ENCODE measurements at places on chromosomes 5 and 9.

DNA sequence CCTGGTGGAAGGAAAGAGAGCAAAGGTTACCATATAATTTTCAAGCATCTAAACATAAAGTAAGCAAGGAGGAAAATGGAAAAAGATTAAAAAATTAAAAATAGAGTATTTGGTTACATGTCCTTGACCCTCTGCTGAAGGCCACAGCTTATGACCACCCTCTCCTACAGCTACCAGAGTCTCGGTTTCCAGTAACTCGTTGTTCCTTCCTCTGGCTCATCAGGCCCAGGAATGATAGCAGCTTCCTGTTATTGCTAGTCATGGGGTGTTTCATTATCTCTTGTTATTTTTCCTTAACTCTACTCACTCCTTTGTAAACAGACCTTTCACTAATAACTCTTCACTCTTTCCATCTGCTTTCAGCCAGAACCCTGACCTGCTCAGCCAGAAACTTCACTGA, 102.2 kb downstream of the YTHDC2 start:
- no peak for DNase-seq

- no peak for DNase-seq
These were observed 82.2 kb downstream of the SMIM23 start for GRCh38 chr5:171867786-171868185.

- DNase-seq: no peak
These were observed 246.8 kb downstream of the ARHGAP26 start for GRCh38 chr5:143016777-143017516.

DNA sequence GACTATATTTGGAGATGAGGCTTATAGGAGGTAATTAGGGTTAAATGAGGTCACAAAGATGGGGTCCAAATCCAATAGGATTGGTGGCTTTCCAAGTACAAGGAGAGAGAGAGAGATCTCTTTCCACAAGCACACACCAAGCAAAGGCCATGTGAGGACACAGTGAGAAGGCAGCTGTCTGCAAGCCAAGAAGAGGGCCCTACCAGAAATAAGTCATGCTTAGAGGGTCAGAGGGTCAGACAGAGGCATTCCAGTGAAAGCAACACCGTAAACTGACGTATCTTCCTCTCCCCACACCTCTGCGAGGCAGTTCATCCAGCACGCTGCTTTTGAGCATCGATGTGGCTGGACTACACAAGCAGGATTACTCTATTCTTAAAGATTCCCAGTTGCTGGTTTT, 87.9 kb downstream of the SLC1A3 start:
- DNase-seq: no peak

- DNase-seq: no peak
These were observed 72.0 kb upstream of the SAP30L start for GRCh38 chr5:154373729-154374179.

DNA sequence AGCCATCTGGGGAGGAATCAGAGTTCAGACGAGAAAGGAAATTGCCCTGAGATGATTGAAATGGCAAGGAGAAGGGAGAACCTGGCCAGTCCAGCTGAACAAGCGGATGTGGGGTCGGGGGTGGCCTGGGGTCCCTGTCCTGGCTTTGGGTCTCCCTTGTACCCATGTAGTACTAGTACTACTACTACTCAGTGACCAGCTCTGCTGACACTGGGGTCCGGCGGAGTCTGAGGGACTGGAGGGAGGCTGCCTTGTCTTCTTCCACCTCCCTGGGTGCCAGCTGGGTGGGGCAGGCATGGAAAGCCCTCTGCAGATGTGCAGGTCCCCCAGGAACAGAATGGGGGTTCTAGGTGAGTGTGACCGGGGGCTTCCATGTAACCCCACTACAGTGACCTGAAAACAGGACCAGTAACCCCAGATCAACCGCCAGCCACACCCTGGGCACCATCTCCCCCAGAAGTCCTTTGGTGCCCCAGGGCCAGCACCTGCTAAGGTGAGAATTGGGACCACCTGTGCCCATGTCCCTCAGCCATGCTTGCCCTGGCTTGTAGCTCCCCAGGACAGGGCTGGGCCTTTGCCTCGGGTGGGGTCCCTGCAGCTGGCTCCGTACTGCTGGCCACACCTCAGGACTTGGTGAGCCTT, 89.1 kb upstream of the COL5A1 start:
- no peak for DNase-seq

DNA sequence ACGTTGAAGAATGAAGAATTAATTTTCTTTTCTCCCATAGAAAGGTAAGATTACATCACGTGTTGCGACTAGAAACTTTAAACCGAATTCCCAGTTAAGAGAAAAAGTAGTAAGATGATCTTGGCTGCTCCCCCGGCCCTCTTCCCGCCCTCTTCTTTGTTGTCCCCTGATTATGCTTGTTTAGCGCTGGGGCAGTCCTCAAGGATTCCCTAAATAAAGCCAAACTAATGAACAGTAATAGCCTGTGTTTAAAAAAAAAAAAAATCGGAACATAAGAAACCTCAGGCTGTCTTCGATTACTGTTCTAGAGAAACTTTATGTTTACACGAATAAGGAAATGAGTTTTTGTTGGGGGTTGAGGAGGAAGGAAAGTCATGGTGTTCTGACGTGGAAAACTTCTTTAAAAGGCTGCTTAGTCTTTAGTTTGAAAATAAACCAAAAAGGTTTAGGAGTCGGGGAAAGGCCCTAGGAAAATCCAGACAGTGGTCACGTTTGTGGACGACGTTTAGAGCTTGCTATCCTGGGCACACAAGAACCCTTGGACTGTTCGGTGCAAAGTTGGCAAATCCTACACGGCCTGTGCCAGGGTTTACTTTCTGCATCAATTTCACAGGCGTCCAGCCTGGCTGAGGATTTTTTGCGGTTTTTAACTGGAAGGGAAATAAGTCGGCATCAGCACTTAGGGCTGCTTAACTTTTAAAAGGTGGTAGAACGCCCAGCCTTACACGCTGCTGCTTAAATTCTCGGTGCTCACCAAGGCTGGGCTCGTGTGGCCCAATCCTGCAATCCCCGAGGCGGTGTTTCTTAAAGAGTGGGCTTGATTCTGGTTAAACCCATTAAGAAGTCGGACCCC, 1.1 kb upstream of the MAT2B start:
- DNase-seq: no peak

DNA sequence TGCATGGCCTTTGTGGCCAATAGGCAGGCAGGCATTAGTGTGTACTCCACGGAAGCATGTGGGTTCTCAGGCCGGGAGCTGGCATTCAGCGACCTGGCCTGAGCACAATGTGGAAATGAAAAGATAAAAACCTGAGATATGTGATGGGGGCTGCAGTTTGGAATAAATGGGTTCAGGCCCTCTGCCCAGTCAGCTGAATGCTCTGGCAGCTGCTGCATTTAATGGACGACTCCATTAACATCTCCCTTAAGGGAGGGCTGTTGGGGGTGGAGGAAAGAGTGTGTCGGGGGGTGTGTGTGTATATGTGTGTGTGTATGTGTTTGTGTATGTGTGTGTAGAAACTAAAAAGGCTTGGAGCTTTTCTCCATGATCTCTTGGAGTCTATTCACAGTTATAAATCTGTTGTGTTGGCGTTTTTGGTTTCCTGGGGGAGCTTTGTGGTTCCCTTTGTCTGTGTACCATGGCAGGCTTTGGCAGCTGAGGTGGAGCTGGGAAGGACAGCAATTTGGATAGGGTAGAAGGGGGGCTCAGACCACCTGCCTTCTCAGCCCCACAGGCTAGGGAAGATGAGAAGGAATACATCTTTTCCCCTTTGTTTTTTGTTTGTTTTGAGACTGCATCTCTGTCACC, 27.3 kb upstream of the HSPA9 start:
- no peak for DNase-seq

GRCh38 chr5:151156507-151157420, 815 bp downstream of the ANXA6 start:
- DNase-seq: no peak

DNA sequence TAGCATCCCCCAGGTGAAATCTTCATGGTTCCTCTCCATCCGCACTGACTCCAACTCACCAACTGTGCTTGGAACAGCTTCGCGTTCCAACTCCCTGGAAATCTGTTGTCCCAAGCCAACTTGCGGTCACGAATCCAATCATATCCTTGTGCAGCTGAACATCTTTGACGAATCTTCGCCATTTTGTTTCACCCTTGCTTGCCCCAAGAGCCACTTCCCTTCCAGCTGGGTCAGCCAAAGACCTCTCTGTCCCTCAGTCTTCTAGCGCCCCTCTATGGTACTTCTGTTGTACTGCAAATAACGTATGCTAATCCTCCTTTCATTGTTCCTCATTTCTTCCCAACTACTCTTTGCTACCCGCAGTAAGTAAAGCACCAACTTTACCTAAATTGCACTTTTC, 61.0 kb upstream of the TARS1 start:
- no peak for DNase-seq

GRCh38 chr9:16671591-16672137, 198.8 kb downstream of the BNC2 start:
- no peak for DNase-seq

GRCh38 chr5:9381464-9381863, 164.4 kb downstream of the SEMA5A start:
- no peak for DNase-seq

DNA sequence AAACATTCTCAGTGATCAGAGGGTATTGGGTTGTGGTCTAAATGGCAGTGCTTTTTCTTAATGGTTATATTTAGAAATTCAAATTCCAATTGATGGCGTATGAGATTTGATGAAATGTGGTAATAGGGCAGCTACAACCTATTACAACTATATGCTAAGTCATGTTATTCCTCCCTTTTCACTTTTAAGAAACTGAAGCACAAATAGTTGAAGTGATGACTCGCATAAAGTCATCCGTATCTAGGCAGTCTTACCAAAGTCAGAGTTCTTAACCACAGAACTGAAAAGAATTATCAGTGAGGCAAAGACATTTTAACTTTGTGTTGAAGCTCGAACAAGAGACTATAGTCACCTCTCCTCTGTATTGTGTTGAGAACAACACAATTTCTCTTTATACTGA, 28.2 kb downstream of the C9orf152 start:
- DNase-seq: no peak

GRCh38 chr5:124742983-124743601, 3.3 kb downstream of the ZNF608 start:
- DNase-seq: peak; percentile 38

DNA sequence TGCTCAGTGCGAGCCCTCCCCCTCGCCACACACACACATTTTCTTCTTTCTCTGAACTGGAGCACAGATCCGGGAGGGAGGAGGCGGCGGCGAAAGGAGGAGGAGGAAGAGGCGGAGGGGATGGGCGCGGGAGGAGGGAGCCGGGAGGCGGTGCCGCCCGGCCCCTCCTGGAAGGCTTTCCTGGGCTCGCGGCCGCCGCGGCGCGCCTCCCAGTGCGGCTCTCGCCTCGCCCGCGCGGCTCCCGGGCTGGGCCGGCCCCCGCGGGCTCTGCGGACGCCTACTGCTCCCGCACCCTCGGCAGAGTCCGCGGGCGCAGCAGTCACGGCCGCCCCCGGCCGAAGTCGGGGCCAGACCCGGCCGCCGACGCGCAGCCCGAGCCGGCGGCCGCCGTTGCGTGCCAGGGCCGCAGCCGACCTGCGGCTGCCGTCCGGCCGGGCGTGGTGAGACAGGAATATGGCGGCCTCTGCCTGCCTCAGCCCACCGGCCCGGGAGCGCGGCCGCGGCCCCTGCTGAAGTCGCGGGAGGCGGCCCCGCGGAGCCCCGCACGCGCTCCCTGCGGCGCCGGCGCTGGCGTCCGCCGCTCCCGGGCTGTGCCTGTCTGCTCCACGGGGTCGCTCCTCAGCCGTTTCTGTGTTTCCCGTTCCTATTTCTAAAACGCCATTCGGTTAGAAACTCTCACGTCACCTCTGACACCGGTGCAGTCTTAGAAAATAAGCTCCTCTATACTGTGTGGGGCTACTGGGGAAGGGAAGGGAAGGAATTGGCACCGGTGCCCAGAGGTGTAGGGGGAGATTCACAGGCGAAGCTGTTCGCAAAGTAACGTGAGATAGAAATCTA, 500 bp upstream of the GNAQ start:
- peak; percentile 82 for DNase-seq

DNA sequence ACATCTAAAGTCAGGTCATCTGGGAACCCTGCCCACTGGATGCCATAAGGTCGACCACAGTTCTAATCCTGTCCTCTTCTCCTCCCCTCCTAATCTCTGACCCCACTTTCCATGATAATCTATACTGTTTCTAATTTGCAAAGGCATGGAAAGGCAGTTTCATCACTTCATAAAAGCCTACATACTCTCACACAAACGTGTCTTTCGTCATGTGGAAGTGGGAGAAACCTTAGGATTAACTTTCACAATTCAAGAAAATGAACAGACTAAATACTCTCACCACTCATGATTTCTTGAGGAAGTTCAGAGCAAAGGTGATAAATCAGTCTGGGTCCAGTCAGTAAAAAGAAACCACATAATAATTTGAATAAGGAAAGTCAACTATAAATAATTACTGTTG, 5.5 kb downstream of the FANCC start:
- no peak for DNase-seq

- no peak for DNase-seq
These were observed 19.3 kb upstream of the IRX4 start for GRCh38 chr5:1901983-1902382.

DNA sequence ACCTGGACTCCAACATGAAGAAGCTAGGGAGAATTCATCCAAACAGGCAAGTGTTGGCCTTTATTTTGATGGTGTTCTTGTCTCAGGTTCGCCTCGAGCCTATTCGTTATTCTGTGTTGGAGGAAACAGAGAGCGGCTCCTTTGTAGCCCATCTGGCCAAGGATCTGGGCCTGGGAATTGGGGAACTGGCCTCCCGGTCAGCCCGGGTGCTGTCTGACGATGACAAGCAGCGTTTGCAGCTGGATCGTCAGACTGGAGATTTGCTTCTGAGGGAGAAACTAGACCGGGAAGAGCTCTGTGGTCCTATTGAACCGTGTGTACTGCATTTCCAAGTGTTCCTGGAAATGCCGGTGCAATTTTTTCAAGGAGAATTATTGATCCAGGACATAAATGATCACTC, 367 bp downstream of the PCDHB4 start:
- no peak for DNase-seq

DNA sequence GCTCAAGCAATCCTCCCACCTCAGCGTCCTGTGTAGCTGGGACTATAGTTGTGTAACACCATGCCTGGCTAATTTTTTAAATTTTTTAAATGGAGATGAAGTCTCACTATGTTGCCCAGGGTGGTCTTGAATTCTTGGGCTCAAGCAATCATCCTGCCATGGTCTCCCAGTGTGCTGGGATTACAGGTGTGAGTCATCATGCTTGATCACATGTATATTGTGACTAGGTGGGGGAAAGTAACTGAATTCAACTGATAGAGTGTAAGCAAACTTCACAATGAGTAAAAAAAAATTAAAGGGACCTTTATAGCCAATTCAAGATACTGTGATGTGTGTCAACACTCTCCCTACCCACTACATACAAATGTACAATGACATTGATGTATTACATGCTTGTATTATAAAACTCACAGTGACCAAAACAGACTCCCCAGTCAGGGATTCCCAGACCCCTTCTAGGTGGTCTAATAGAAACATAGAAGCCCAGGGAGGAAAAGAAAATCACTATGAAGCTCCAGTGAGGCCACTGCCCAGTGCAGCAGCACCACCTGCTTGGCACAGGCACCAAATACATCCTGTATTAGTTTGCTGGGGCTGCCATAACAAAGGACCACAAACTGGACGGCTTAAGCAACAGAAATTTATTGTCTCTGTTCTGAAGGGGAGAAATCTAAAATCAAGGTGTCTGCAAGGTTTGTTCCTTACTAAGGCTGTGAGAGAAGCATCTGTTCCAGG, 8.8 kb downstream of the PLGRKT start:
- no peak for DNase-seq

- no peak for DNase-seq
These were observed 7.8 kb downstream of the ECM2 start for GRCh38 chr9:92527832-92528521.
